Effector CD4-positive, alpha-beta T cell (primary cell): ENCODE measurements at places on chromosomes 12 and 14.

DNA sequence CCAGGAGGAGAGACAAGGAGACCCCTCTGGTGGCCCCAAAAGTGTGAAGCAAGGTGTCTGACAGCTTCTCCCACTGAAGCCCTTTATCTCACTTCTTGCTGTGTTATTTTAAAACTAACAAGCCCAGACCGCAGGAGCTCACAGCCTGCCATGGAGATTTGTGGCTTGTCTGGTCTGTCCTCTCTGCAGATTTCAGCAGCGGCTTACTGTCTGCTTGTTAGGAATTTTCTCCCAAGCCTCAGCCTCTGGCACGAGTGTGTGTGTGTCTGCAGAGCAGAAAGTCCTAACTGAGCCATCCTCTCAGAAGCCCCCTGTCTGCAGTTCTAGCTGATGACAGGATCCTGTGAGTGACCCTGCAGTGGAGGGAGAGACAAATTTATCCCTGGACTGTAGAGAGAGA, 87.9 kb upstream of the HSPB8 start:
- no peak for DNase-seq

DNA sequence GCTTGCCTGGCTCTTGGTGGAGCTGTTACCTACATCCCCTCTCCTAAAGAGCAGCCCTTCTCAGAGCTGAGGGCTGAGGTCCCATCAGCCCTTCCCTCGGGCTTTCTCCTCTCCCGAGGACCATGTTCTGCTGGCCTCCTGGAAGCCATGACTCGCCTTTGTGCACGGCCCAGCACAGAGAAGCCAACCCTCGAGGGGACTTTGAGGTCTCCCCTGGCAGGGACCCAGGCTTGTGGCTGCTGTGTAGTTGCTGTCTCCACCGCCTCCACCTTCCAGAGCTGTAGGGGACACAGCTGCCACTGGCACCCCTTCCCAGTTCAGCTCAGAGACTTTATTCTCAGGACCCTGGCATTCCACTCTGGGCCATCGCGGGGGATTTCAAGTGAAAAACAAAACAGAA, 22.9 kb upstream of the CCND2 start:
- no peak for DNase-seq

DNA sequence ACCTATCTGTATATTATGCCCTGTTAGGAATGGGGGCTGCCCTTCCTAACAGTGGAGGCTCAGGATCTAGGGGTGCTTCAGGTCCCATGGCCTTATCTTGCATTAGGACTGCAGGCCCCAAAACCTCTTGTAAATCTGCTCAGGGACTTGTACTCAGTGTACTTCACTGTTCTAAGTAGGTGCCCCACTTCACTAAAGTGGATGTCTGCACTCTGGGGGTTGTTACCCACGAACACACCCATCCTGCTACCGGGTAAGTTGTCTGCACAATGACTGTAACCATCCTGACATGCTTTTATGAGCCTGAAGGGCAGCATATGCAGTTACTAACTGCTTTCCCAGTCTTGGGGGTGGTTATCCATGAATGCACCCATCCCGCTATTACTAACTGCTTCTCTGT, 163.0 kb downstream of the PTCSC3 start:
- no peak for DNase-seq

DNA sequence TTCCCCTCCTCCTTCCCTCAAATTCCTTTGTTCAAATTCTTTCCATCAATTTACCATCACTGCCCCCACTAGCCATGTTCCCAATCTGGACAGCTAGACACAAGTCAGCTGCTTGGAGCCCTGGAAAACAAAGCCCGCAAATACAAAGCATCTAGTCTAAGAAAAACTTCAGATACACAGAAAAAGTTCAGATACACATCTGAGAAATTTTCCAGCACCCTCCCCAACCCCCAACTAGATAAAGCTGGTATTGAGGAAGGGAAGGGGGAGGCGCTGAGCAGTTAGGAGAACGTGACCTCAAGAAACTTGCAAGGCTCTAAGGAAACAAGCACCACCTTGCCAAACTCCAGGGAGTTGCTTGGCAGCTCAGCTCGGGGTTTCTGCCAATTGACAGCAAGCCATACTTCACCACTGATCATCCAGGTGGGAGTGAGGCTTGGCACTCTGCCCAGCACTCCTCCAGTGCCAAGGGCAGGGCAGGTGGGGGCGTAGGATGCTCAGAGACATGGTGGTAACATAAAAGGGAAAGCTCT, 5.1 kb upstream of the CNIH1 start:
- no peak for DNase-seq

DNA sequence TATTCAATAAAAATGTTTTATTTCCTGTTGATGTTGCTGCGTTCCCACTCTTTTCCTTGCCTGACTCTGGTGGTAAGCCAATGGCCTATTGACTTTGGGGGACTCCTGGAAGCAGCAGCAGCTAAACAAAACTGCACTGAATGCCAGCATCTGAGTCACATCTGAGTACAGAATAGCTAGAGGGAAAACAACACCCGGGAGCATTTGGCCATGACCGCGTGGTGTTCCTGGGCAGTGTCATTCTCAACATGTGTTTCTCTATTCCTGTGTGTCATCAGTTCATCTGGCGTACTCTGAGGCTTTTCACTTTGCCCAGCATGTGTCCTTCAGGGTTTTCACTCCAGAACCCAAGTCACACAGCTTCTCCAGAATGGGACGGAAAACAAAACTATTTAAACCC, 238.8 kb downstream of the PAWR start:
- DNase-seq = no peak

GRCh38 chr12:114817571-114818425, 133.8 kb upstream of the TBX3 start:
- DNase-seq = no peak

DNA sequence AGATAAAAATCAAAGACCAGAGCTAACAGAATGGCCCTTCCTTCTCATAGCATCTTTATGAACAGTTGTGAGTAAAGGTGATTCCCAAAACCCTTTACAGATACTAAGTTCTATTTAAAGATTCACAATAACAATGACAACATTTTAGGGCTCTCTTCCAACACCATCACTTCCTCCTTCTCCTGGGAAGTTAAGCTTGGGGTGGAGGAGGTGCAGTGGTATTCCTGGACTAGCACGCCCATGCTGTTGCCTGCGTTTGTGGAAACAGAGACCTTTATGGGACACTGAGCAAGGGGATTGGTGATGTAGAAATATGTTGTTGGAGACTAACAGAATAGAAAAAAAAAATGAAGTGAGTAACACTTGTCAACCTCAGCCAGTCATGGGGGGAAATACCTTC, 22.5 kb downstream of the SYNE2 start:
- no peak for DNase-seq

DNA sequence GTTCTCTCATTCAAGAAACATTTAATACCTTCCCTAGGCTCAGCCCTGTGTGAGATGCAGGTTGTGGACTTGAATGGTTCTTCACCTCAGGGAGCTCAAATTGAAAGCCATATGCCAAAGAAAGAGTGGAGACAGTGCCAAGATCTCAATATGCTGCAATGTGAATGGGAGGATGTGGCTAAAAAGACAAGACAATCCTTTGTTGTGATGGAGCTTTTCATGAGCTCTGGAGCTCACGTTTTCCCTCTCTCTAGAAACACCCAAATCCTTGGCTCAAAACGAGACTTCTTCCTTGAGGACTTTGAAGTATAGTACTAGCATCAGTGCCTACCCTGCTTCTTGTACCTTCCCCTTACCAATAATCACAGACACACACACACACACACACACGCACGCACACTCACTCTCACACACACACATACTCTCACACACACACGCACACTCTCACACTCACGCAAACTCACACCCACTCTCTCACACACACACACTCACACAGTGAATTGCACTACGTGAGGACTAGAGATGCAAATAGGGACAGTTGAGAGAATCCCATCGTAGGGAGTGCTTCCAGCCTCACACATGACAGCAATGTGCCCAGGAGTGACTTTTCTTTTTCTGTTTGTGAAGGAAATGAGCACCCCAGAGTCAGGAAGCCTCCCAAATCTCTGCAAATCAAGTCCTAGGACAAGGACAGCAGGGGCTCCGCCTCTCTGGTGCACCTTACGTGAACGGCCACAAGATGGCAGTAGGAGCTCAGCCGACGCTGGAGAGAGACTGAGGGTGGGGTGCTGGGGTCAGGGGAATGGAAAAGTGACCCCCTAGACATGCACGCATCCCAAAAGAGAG, 231.4 kb downstream of the PCNX1 start:
- peak; percentile 49 for DNase-seq

DNA sequence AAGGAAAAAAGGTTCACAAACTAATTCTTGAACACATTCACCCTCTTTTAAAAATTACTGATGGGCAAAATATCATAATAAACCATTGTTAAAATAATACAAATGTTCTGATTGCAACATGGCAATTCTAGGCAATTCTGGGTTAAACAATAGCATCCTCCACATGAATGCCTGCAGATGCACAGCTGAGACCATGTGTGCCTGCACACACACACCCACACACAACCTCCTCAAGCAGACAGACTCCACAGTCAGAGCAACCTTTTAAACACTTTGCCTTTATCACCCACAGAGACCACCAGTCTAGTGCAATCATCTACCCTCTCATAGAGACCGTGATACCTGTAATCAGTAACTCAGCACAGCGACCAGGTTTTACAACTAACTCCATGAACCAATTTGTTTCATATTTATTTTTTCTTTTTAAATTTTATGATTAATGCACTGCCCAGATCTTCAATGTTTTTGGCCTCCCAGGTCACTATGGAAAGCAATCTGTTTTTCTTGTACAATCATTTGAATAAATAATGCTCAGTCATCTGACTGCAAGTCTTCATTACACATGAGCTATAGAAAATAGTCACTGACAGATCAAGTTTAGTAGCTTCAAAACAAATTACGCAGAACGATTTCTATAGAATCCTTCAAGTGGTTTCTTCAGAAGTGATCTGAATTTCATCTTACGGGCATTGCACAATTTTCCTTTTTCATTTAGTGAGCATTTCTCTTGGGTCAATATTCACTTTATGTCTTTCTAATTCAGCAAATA, 105.8 kb downstream of the PRKD1 start:
- DNase-seq = no peak

DNA sequence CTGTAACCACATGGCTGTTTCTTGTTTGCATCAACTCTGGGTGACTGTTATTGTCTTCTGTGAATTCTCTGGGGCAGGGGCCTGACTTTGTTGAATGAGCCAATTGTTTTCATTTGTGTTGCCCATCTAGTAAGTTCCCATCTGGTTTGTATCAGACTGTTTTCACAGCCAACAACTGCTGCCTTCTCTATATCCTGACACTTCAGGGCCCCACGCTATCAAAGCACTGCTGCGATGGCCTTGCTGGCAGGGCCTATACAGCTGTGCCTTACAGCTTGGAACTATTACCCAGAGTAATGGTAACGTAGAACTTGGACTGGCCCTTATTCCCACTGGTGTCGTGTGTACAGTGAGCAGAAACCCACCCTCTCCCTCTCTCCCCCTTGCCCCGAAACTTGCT, 104.3 kb upstream of the DACT1 start:
- no peak for DNase-seq

- no peak for DNase-seq
These were observed 11.2 kb upstream of the BTG1 start for GRCh38 chr12:92156704-92157395.

GRCh38 chr12:75047885-75048525, 161.6 kb downstream of the KCNC2 start:
- no peak for DNase-seq

- no peak for DNase-seq
These were observed 4.9 kb upstream of the AQP6 start for GRCh38 chr12:49967777-49968250.

DNA sequence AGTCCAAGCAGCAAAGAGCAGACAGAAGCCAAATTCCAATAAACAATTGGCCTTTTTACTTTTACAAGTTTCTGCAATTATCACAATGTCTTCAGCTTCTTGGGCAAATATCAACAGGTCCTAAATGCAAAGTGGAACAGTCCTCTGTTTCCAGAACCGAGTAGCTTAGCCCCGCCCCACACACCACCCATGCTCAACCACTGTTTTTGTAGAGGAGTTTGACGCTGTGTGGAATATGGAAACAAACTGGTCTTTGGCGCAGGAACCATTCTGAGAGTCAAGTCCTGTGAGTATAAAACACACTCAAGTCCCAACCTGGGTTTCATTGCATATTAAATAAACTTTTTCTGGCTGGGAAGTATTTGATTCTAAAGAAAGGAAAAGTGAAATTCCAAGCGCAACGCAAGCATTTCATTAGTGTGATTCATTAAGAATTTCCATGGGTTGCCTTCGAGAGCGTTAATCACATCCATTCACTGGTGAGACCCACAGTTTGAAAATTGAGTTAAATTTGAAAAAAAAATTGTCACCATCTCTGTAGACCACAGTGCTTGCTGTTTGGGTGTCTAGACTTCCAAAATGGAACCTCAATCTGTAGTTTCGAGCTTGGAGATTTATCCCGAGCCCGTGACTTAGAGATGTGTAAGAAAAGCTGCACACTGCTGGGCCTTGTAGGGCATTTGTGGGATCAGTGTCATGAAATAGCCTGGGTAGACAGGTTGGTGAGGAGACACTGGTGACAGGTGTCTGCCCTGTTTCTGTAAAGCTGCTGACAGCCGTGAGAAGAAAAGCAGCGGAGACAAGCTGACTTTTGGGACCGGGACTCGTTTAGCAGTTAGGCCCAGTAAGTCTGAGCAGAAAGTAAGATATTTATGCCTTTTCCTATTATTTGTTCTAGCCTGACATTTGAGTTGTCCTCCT, 96.1 kb downstream of the DAD1 start:
- DNase-seq = no peak

DNA sequence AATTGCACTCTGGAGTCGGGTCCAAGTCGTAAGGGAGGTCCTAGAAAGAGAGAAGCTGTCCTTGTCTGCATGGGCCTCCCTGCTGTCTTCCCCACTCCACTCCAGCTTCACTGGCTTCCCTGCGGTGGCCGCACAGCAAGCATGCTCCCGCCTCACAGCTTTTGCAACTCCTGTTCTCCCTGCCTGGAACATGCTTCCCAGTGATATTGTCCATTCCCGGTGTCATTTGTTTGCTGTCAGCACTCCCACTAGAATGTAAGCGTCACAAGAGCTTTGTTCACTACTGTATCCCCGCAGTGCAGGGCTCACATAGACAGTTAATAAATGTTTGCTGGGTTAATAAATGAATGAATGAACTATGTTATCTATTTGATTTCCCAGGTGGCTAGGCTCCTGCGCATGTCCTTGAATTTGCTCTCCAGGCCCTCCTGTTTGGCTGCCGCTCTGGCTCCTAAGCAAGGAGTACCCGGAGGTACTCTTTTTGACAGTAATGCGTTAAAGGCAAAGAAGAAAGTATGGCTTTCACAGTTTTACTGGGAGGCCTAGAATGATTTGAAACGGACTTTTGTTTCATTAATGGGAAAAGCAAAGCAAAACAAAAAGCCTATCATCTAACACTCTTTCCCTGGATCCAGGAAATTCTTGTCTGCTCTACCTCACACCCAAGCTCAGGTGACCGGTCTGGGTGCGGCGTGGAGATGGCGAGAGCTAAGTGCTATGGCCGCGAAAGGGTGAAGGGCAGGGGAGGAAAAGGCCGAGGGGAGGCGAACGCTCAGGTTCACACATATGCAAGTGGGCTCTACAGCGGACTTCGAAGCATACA, 6.2 kb upstream of the SLC7A7 start:
- no peak for DNase-seq

DNA sequence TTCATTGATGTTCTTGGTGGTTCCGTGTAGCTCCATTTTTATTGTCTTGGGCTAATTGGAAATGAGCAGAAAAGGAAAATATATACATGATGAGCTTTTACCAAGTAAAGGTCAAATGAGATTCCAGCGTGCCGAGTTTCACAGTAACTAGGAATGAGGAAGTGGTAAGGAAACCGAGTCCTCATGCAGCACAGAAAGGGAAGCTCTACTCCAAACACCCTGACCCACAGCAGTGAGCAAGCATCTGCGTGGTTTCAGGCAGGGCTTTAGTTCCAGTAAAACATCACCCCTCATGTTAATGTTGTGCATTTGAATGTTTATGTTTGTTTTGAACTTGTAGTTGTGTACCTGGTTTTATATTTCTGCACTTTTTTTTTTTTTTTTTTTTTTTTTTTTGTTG, 208.0 kb downstream of the SLC41A2 start:
- no peak for DNase-seq
